ENCODE measurements at places on chromosomes 11 and 22. TPM values are rescaled to one million over a fixed set of nuclear protein-coding genes. Genes with fewer than 3 reads are reported as not detected.

GRCh38 chr11:116384407-116384806, 388.4 kb downstream of the BUD13 start:
- H3K4me1 ChIP-seq, result no peaks in the 10 kb centered on the region
- H3K27ac ChIP-seq, result no peak overlapping the region
- DNase-seq, result no peak
- H3K4me3 ChIP-seq, result no peak overlapping the region
- H3K36me3 ChIP-seq, result no peaks in the 10 kb centered on the region

The MS4A14 gene
- not detected for polyA plus RNA-seq

DNA sequence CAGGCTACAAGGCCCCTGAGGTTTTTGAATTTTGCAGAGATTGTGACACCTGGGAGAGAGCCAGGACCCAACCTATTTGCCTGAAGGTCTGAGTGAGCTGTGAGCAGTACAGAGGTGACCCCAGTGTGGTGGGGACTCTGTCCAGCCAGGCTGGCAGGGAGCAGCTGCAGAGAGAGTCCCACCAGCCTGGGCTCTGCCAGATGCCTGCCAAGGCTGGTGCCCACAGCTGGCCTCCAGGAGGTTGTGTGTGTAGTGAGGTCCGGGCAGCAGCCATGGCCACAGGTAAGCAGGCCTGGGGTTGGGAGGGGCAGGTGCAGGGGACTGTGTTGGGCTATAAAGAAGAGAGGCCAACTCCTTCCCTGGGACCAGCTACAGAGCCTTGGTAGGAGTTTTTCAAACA, 144.8 kb downstream of the CRYBB2 start:
- no peak for DNase-seq
- no peak overlapping the region for H3K27ac ChIP-seq
- peaks cover 5% of the 10 kb centered on the region for H3K36me3 ChIP-seq
- H3K4me3 ChIP-seq, result no peak overlapping the region
- peaks cover 5% of the 10 kb centered on the region for H3K4me1 ChIP-seq

The TPH1 gene
- 45.3 TPM for polyA plus RNA-seq

DNA sequence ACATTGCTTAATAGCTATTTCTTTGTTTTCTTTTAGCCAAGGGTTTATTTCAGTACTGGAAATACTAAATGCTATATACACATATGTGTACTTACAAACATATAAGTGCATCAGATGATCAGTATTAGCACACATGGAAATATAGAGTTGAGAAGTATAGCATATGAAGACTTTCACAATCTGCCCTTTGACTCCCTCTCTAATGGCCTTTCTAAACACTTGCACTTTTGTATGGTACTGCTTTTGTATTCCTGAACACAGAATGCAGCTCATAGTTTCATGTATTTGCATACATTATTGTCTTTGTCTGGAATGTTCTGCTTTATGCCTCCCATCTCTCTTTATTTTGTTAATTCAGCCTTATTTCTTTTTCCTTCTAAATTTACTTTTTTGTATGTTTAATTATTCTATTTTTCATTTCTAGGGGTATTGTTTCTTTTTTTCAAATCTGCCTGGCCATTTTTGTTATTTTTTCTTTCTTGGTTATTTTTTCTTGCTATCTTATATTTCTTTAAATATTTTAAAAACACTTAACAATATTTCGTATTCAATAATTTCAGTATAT, 28.8 kb downstream of the ACER3 start:
- no peaks in the 10 kb centered on the region for H3K4me1 ChIP-seq
- H3K36me3 ChIP-seq, result no peaks in the 10 kb centered on the region
- H3K4me3 ChIP-seq, result no peak overlapping the region
- no peaks in the 10 kb centered on the region for H3K27me3 ChIP-seq
- peak; percentile 79 for DNase-seq

The KCNJ11 gene
- not detected for polyA plus RNA-seq

DNA sequence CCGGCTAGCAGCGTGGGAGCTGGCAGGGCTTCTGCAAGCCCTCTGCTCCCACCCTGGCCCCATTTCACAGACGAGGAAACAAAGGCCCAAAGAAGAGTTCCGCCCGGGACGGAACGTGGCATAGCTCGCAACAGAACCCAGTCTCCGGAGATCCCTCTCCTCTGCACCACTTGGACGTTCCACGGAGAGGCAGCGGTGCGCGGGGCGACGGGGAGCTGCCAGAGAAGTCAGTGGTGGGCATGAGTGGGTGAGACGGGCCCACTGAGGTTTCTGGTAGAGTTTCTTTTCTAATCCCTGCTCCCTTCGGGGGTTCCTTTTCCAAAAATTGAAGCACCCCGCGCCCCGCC, 554 bp upstream of the NECTIN1 start:
- peak overlapping the region; percentile 86 for H3K27ac ChIP-seq
- H3K4me1 ChIP-seq, result no peaks in the 10 kb centered on the region
- no peak for DNase-seq
- H3K4me3 ChIP-seq, result peak overlapping the region; percentile 84
- H3K27me3 ChIP-seq, result no peaks in the 10 kb centered on the region

GRCh38 chr11:63882555-63883242, 34.3 kb downstream of the RCOR2 start:
- H3K4me3 ChIP-seq, result no peak overlapping the region
- no peaks in the 10 kb centered on the region for H3K36me3 ChIP-seq
- no peak for DNase-seq

- no peak for DNase-seq
- H3K27ac ChIP-seq, result no peak overlapping the region
- H3K4me1 ChIP-seq, result no peaks in the 10 kb centered on the region
- H3K4me3 ChIP-seq, result no peak overlapping the region
- no peaks in the 10 kb centered on the region for H3K27me3 ChIP-seq
- no peaks in the 10 kb centered on the region for H3K36me3 ChIP-seq
These were observed 26.3 kb downstream of the STK33 start for GRCh38 chr11:8567602-8568198.

The TXNRD2 gene
- 37.8 TPM for polyA plus RNA-seq

The P2RY6 gene
- polyA plus RNA-seq, result 0.67 TPM

The IL18BP gene
- polyA plus RNA-seq, result 5.6 TPM

GRCh38 chr22:38607680-38608079, 37.7 kb upstream of the DMC1 start:
- H3K4me3 ChIP-seq, result no peak overlapping the region
- no peaks in the 10 kb centered on the region for H3K27me3 ChIP-seq
- H3K36me3 ChIP-seq, result no peaks in the 10 kb centered on the region
- H3K27ac ChIP-seq, result no peak overlapping the region
- no peak for DNase-seq

The ZNF215 gene
- 0.54 TPM for polyA plus RNA-seq

- H3K4me3 ChIP-seq, result no peak overlapping the region
- no peaks in the 10 kb centered on the region for H3K27me3 ChIP-seq
- H3K4me1 ChIP-seq, result peaks cover 22% of the 10 kb centered on the region
- no peaks in the 10 kb centered on the region for H3K36me3 ChIP-seq
- DNase-seq, result no peak
These were observed 8.5 kb upstream of the P2RY6 start for GRCh38 chr11:73263640-73264039.

DNA sequence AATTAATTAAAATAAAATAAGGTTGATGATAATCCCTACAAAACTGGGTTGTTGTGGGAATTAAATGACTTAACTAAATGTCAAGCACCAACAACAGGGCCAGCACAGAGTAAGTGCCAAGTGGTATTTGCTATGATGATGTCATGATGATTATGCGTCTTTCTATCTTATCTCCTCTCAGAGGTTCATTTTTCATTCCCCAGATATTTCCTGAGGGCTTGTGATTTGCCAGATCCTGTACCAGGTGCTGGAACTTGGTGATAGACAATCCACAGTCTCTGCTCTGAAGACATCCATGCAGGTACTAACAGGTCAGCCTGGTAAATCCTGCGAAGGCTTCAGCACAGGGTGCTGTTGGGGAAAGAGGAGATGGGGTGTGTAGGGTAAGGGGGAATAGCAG, 8.1 kb upstream of the MYH9 start:
- H3K4me3 ChIP-seq, result no peak overlapping the region
- H3K27ac ChIP-seq, result no peak overlapping the region

The TMEM151A gene
- 0.44 TPM for polyA plus RNA-seq

DNA sequence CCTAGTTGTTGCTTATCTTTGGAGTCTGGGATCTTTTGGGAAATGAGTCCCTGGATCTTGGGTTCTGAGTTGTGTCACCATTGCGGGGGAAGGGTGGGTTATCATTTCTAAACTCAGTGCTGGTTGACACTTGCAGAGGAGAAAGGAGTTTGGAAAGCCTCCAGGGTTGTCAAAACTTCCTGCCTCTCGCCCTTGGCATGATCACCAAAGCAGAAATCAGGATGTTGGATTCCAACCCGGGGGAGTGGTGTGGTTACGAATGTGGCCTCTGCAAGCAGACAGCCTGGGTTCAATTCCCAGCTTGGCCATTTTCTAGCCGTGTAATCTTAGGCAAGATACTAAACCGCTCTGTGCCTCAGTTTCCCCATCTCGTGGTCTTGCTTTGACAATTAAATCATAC, 24.3 kb downstream of the CD6 start:
- H3K36me3 ChIP-seq, result no peaks in the 10 kb centered on the region
- H3K27me3 ChIP-seq, result no peaks in the 10 kb centered on the region
- H3K4me3 ChIP-seq, result no peak overlapping the region
- DNase-seq, result no peak

GRCh38 chr11:69004411-69005182, 8.4 kb downstream of the MRGPRF start:
- H3K27me3 ChIP-seq, result peaks cover 2% of the 10 kb centered on the region
- H3K4me1 ChIP-seq, result no peaks in the 10 kb centered on the region
- peaks cover 12% of the 10 kb centered on the region for H3K36me3 ChIP-seq

- H3K4me3 ChIP-seq, result no peak overlapping the region
- no peaks in the 10 kb centered on the region for H3K36me3 ChIP-seq
- no peak overlapping the region for H3K27ac ChIP-seq
- H3K4me1 ChIP-seq, result no peaks in the 10 kb centered on the region
- no peak for DNase-seq
- H3K27me3 ChIP-seq, result no peaks in the 10 kb centered on the region
These were observed 27.3 kb downstream of the FAM168A start for GRCh38 chr11:73570415-73571114.

DNA sequence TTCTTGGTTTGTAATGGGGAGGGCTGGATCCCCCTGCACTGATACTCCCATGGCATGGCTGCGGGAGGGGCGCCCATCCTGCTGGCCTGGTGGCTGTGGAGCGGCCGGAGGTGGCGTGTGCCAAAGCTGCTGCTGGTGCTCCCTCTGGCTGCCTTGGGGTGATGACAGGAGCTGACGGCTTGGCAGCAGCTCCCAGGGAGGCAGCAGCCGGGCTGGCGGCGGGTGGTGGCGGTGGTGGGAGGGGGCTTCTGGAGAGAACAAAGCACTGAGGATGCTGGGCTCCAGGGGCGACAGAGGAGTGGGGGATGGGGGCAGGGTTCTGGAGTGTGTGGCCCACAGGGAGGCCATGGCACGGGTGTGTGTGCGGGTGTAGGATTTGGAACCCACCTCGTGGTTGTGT, 11.4 kb upstream of the MPPED1 start:
- H3K4me1 ChIP-seq, result no peaks in the 10 kb centered on the region
- H3K27me3 ChIP-seq, result no peaks in the 10 kb centered on the region
- H3K4me3 ChIP-seq, result no peak overlapping the region
- no peak for DNase-seq
- no peaks in the 10 kb centered on the region for H3K36me3 ChIP-seq

The APOL3 gene
- polyA plus RNA-seq, result 9.3 TPM

DNA sequence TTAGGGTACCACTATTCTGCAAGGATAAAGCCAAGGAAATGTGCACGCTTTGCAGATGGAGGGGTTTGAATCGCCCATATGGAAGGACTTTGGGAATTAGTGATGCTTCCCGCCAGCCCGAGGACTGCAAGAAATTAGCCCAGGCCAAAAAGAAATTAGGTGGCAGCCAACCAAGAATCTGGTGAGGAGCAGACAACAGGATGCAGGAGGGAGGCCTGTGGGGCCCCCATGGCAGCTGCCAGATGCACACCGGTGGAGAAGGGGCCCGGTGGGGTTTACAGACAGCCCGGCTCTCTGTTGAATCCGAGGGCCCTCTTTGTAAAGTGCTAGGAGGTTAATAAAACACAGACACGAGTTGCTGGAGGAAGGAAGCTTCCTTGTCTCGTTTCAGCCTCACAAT, 73.5 kb downstream of the TIMP3 start:
- H3K27ac ChIP-seq, result no peak overlapping the region
- no peaks in the 10 kb centered on the region for H3K36me3 ChIP-seq
- H3K4me3 ChIP-seq, result no peak overlapping the region
- H3K27me3 ChIP-seq, result no peaks in the 10 kb centered on the region
